ENCODE measurements at places on chromosomes 6 and 20.
A peak's percentile ranks its signal among the peaks of the same experiment; 100 is the strongest.

GRCh38 chr6:133551847-133552341 is 310.7 kb downstream of the EYA4 start:
- peak; percentile 51 for DNase-seq

DNA sequence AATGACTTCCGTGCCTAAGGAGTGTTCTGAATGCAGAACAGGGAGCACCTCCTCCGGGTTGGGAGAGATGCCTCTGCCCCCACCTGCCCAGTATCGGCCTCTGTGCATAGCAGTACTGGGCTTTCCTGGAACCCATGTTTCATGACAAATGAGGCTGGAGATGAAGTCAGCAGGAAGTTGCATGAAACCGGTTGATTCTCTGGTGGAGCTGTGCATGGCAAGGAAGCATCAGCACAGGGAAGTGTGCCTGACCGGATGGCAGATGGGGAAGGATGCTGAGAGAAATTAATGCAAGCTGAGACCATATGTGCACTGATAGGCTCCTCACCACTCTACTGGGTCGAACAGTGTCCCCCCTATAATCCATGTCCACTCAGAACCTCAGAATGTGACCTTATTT is 155.5 kb downstream of the CDH26 start:
- DNase-seq = no peak

GRCh38 chr20:53522696-53523095 is 70.9 kb downstream of the ZNF217 start:
- DNase-seq = no peak

GRCh38 chr20:1790386-1790785 is 104.8 kb upstream of the SIRPA start:
- no peak for DNase-seq

GRCh38 chr6:163559661-163560060 is 145.1 kb downstream of the QKI start:
- no peak for DNase-seq

- no peak for DNase-seq
Measured at GRCh38 chr20:35004749-35005462, 49.2 kb downstream of the MYH7B start.

DNA sequence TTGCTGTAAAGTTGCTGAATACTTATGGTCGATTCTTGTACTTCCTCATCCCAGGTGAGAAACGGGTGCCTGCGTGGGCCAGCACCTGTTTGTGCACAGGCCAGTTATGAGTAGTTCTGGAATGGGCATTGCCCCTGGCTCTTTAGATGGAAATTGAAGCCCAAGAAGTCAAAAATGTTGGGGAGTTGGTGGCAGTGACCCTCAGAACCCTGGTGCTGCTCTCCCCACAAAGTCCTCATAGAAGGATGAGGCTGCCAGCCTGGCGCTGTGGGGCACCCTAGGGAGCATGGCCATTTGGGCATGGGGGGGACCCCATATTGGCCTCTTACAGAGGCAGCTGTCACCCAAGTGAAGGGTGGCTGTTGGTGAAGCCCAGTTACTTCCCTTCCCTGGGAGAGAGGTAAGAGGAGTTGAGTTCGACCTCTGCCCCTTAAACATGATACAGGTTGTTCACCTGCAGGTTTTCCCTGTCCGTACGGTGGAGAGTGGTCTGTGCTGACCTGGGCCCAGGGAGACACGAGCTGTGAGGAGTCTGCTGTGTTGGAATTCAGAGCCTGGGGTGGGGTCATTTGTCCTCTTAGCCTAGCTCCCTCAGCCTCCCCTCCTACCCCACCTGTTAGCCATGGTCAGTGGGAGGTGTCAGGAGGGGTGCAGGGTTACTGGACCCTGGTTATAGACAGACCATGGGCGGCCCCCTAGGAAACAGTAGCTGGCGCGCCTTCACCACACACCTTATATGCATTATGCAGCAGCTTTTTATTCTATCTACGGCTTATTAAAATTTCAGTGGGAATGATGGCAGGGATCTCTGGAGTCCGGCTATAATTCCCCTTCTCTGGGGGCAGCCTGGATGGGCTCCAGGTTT is 4.9 kb downstream of the HMGA1 start:
- DNase-seq = no peak

DNA sequence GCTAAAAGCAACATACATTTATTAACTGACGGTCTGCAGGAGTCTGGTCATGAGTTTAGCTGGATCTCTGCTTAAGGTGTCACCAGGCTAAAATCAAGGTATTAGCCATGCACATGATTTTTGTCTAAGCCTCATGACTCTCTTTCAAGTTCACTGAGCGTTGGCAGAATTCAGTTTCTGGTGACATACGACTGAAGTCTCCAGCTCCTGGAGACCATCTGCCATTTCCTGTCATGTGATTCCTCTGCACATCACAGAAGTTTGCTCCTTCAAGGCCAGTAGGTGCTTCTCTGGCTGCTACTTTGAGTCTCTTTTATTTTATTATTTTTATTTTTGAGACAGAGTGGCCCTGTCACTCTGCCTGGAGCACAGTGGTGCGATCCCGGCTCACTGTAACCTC is 148.4 kb upstream of the EYA4 start:
- DNase-seq = no peak

- DNase-seq = peak; percentile 95
Measured at GRCh38 chr6:96675597-96675996, 112.7 kb downstream of the FHL5 start.

- DNase-seq = peak; percentile 58
Measured at GRCh38 chr6:134882426-134883038, 67.4 kb downstream of the ALDH8A1 start.
